Spleen (tissue), 13 donors: ENCODE measurements at places on chromosomes 1 and 21.
A peak's percentile ranks its signal among the peaks of the same experiment; 100 is the strongest.

- H3K36me3 ChIP-seq, result no peaks in the 10 kb centered on the region
- H3K27ac ChIP-seq, result no peak overlapping the region
- no peaks in the 10 kb centered on the region for H3K4me1 ChIP-seq
- H3K4me3 ChIP-seq, result no peak overlapping the region
Observed at GRCh38 chr1:214401666-214402065, 120.7 kb downstream of the SMYD2 start.

DNA sequence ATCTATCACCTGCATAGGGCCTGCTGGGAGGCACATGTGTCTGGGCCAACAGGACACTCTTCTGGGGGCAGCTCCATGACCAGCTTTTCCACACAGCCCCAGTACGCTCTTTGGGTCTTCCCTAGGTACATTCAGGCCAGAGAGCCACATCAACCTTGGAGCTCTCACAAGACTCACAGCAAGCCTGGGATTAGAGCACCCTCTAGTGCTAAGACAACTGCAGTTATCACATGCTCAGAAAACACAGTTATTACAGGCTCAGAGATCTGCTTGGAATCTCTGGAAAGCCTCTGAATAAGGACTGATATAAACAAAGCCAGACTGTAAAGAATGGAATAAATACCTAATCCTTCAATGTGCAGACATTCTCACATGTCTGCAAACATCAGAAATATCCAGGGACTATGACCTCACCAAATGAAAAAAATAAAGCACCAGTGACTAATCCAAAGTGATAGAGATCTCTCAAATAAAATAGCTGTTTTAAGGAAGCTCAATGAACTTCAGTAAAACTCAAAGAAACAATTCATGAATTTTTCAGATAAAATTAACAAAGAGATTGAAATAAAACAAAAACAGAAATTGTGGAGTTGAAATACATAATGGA lies 563.9 kb upstream of the NR5A2 start:
- H3K4me1 ChIP-seq, result peaks cover 7% of the 10 kb centered on the region
- no peak overlapping the region for H3K4me3 ChIP-seq
- no peak overlapping the region for H3K27ac ChIP-seq
- DNase-seq, result no peak

GRCh38 chr1:81010126-81010525 lies 790.6 kb upstream of the ADGRL2 start:
- no peaks in the 10 kb centered on the region for H3K4me1 ChIP-seq
- DNase-seq, result no peak
- no peak overlapping the region for H3K4me3 ChIP-seq
- H3K36me3 ChIP-seq, result no peaks in the 10 kb centered on the region
- H3K27ac ChIP-seq, result no peak overlapping the region
- H3K27me3 ChIP-seq, result no peaks in the 10 kb centered on the region

DNA sequence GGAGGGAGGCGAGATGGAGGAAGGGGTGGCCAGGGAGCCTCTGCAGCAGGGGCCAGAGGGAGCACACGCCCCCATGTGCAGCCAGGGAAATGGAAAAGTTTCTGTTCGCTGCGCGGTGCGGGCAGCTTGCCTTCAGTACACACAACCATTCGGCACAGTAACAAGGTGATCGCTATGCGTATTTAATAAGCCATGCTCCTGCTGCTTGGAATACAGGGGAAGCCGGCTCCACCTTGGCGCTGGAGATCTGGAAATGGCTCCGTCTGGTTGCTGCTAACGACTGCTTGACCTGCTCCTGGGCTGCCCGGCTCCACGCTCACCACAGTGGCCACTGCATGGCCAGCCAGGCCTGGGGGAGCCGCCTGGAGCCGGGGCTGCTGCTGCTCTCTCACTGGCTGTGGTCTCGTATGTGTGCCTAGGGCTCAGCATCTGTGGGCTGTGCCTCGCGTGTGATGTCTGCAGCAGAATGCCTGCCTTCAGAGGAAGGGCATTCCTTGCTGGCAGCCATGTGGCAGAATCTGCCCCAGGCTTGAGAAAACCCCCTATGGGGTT lies 86.4 kb upstream of the ACTL8 start:
- H3K27me3 ChIP-seq, result no peaks in the 10 kb centered on the region
- DNase-seq, result no peak
- H3K4me1 ChIP-seq, result no peaks in the 10 kb centered on the region
- H3K36me3 ChIP-seq, result peaks cover 26% of the 10 kb centered on the region
- no peak overlapping the region for H3K27ac ChIP-seq

- no peak overlapping the region for H3K27ac ChIP-seq
- peaks cover 27% of the 10 kb centered on the region for H3K4me1 ChIP-seq
- DNase-seq, result peak; percentile 75
- peak overlapping the region; percentile 37 for H3K4me3 ChIP-seq
- peaks cover 55% of the 10 kb centered on the region for H3K27me3 ChIP-seq
Observed at GRCh38 chr1:228647523-228648444, 87.5 kb upstream of the RHOU start.

GRCh38 chr1:35539073-35539823 lies 18.0 kb downstream of the KIAA0319L start:
- H3K27ac ChIP-seq, result peak overlapping the region; percentile 59
- DNase-seq, result no peak
- H3K27me3 ChIP-seq, result no peaks in the 10 kb centered on the region

DNA sequence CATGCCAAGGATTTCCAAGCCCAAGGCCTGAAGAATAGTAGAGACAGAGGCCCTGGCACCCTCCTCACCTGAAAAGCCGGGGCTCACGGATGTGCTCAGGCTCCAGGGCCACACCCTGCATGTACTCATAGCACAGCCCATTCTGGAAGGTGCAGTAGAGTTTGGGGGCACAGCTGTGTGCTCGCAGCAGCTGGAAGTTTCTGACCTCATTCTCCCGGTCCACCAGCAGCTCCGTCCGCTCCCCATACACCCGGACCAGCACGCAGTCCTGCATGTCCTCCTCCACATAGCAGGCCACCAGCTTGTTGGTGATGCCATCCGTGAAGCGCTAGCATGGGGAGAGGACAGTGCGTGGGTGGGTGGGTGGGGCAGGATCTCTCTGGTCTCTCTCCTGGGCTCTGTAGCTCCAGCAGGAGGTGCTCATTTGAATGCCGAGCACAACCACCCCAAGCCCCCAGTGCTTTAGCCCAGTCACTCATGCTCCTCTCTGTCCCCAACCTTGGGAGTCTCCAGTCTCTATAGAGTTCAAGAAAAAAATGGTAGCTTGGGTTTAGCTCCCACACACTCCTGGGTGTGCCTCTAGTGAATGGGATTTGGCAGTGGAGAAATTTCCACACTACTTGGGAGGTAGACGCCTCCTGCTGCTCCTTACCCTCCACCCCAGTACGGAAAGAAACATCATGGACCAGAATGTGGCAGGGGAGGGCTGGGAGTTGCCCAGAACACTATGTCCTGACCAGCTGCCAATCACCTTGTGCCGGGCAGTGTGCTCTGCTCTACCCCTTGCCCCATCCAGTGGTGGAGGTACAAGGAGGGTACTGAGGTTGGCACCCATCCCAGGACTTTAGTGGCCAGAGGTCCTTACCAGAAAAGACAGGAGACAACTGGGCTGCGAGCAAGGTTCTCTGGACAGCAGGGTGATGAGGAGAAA lies 1.9 kb downstream of the ETNK2 start:
- no peak overlapping the region for H3K27ac ChIP-seq
- peaks cover 48% of the 10 kb centered on the region for H3K27me3 ChIP-seq
- DNase-seq, result peak; percentile 71
- H3K4me3 ChIP-seq, result no peak overlapping the region
- peaks cover 7% of the 10 kb centered on the region for H3K36me3 ChIP-seq

DNA sequence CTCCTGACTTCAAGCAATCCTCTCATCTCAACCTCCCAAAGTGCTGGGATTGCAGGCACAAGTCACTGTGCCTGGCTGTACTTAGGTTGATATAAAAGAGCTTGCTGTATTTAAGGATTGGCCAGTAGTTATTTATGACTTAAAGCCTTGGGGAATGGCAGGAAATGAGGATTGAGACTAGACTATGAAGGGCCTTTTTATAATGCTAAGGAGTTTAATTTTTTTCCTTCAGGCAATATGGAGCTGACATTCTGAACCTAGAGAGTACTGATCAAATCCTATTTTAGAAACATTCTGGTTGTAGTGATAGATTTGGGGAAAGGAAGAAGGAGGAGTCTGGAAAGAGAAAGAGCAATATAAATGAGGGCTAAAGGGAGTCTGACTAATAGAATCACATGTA lies 44.7 kb downstream of the MSH4 start:
- DNase-seq, result no peak
- no peak overlapping the region for H3K27ac ChIP-seq
- no peaks in the 10 kb centered on the region for H3K27me3 ChIP-seq
- H3K4me3 ChIP-seq, result no peak overlapping the region
- H3K36me3 ChIP-seq, result no peaks in the 10 kb centered on the region

- no peaks in the 10 kb centered on the region for H3K27me3 ChIP-seq
- H3K4me1 ChIP-seq, result no peaks in the 10 kb centered on the region
- no peak overlapping the region for H3K4me3 ChIP-seq
Observed at GRCh38 chr21:36310016-36310415, 10.0 kb upstream of the MORC3 start.

GRCh38 chr1:6461051-6461530 lies 4.9 kb downstream of the TNFRSF25 start:
- H3K27ac ChIP-seq, result peak overlapping the region; percentile 61
- H3K4me1 ChIP-seq, result peaks cover 13% of the 10 kb centered on the region
- H3K36me3 ChIP-seq, result no peaks in the 10 kb centered on the region
- peaks cover 10% of the 10 kb centered on the region for H3K27me3 ChIP-seq
- H3K4me3 ChIP-seq, result no peak overlapping the region
